CD4-positive, alpha-beta T cell (primary cell): ENCODE measurements at places on chromosomes 3 and 15.
A peak's percentile ranks its signal among the peaks of the same experiment; 100 is the strongest.

- H3K4me3 ChIP-seq: no peak overlapping the region
- no peaks in the 10 kb centered on the region for H3K27me3 ChIP-seq
- H3K4me1 ChIP-seq: no peaks in the 10 kb centered on the region
- H3K36me3 ChIP-seq: no peaks in the 10 kb centered on the region
Measured at GRCh38 chr3:260898-261297, 64.3 kb downstream of the CHL1 start.

DNA sequence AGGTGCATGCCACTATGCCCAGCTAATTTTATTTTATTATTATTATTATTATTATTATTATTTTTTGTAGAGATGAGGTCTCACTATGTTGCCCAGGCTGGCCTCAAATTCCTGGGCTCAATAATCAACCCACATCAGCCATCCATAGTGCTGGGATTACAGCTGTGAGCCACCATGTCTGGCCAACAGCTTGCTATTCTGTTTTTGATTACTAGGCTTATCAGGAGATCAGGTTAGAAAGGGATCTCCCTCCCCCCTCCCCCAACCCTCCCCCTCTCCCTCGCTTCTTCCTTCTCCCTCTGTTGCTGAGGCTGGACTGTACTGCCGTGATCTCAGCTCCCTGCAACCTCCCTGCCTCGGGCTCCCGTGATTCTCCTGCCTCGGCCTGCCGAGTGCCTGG, 8.6 kb downstream of the CLN6 start:
- H3K4me3 ChIP-seq: no peak overlapping the region

GRCh38 chr3:105030211-105030610, 336.5 kb upstream of the ALCAM start:
- H3K27ac ChIP-seq: no peak overlapping the region
- H3K4me3 ChIP-seq: no peak overlapping the region
- H3K4me1 ChIP-seq: no peaks in the 10 kb centered on the region
- no peaks in the 10 kb centered on the region for H3K36me3 ChIP-seq
- H3K27me3 ChIP-seq: no peaks in the 10 kb centered on the region
- DNase-seq: no peak

DNA sequence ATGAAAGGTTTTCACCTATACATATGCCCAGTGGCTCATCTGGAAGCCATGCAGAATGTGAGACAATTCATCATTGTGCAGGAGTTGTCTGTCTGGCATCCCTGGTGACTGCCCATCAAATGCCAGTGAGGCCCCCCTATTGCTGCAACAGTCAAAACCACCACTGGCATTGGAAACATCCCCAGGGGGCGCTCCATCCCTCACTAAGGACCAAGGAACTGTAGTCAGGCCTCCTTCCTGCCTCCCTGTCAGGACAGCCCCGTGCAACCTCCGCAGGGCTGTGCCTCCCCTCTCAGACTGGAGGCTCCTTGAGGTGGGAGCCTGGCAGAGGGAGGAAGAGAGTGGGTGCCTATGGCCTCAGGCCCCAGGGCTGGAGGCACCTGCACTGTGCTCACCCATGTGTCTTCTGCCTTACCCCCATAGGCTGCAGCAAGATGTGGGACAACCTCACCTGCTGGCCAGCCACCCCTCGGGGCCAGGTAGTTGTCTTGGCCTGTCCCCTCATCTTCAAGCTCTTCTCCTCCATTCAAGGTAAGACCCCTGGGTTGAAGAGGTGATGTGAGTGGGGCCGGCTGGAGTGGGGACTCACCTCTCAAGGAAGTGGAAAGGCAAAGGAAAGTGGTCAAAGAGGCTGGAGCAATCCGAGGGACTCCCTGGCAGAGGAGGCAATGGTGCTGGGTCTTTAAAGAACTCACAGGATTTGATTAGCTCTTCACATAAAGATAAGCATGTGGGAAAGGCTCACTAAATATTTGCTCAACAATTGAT, 16.5 kb downstream of the VIPR1 start:
- peak overlapping the region; percentile 22 for H3K27ac ChIP-seq
- peaks cover 36% of the 10 kb centered on the region for H3K36me3 ChIP-seq
- H3K4me3 ChIP-seq: peak overlapping the region; percentile 15
- H3K27me3 ChIP-seq: no peaks in the 10 kb centered on the region
- peaks cover 38% of the 10 kb centered on the region for H3K4me1 ChIP-seq

DNA sequence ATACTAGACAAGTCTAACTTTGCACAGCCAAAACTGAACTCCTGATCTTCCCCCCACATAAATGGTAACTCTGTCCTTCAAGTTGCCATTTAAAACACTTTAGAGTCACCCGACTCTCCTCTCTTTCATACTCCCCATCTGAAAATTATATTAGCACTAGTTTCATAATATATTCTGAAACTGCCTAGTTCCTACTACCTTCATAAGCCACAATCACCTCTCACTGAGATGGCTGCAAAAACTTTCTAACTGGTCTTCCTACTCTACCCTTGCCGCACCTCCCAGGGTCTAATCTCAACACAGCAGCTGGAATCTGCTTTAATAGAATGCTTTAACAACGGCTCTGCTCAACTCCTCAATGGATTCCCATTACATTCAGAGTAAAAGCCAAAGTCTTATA, 55.0 kb downstream of the GLB1 start:
- peaks cover 25% of the 10 kb centered on the region for H3K4me1 ChIP-seq
- no peak for DNase-seq
- no peak overlapping the region for H3K4me3 ChIP-seq
- peaks cover 2% of the 10 kb centered on the region for H3K36me3 ChIP-seq

DNA sequence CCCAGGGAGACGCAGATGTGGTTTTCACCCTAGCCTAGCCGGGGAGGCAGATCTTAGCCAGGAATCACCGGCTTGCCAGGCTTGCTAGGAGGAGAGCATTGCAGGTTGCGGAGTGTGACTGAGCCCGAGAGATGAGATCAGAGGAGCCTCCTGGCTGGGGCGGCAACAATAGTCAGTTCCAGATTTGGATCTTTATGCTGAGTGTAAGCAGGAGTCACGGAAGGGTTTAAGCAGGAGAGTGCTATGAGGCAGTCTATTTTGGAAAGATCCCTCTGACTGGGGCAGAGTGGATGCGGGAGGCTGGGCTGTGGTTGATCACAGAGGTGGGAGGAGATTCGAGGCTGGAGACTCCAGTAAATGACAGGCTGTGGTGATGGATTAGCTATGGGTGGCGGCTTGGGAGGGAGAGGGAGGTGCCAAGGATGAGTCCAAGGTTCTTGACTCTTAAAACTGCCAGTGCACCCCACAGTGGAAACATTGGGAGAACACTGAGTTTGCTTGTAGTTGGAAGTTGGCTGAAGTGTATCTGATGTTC, 10.4 kb upstream of the BAHD1 start:
- H3K27ac ChIP-seq: no peak overlapping the region
- no peak overlapping the region for H3K4me3 ChIP-seq
- no peak for DNase-seq
- peaks cover 2% of the 10 kb centered on the region for H3K36me3 ChIP-seq
- H3K4me1 ChIP-seq: peaks cover 4% of the 10 kb centered on the region

DNA sequence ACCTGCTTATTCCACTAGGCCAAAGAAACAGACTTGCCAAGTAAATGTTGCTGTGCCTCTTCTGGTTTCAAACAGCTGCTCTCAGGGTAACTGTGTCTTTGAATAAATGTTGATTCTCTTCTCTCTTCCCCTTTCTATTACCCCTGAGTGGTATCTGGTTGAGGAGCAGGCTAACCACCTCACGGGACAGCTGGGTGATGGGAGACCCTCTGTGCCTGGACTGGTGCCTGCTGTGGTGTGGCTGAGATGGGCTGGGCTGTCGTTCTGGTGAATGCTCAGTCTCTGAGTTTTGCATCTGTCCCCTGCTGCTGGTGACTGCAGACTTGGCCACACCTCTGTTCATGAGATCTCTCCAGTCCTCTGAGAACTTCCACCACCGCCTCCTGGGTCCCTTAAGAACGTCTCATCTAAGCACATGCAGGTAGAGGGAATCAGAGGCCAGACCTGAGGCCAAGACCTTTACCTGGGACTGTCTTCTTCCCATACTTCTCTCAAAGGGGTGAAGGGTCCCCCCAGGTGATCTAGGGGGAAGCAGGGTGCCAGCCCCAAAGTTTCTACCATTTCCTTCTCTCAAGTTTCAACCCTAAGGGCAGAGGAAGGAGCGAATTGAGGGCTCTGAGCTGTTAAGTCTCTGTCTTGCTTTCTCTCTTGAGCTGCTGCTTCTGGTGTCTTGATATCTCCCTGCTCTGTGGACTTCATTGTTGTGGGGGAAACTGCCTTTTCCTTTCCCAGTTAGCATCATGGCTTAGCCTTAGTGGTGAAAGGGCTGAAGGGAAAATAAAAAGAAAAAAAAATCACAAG, 252.9 kb downstream of the EBLN2 start:
- no peaks in the 10 kb centered on the region for H3K4me1 ChIP-seq
- DNase-seq: no peak

- no peaks in the 10 kb centered on the region for H3K36me3 ChIP-seq
- DNase-seq: no peak
- no peaks in the 10 kb centered on the region for H3K4me1 ChIP-seq
- H3K4me3 ChIP-seq: no peak overlapping the region
- no peak overlapping the region for H3K27ac ChIP-seq
- no peaks in the 10 kb centered on the region for H3K27me3 ChIP-seq
Measured at GRCh38 chr3:188712248-188712924, 459.4 kb upstream of the TPRG1 start.

DNA sequence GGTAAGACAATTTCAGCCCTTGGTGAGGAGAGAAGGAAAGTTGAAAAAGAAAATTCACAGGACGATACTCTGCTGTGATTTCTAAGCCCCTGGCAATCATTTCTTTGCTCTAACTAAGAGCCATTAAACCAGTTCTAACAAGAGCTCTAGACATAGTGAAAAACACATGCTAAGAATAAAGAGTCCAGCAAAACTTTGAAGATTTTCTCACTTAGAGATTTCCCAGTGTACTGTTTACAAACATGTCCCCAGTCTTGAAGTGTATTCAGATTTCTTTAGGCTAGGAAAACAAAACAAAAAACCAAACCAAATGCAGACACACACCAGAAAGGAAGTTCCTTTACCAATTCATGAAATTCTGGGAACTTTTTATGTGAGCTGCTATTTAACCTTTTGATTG, 325.8 kb downstream of the PTPRG start:
- H3K36me3 ChIP-seq: no peaks in the 10 kb centered on the region
- no peak overlapping the region for H3K4me3 ChIP-seq
- no peak overlapping the region for H3K27ac ChIP-seq
- H3K27me3 ChIP-seq: no peaks in the 10 kb centered on the region
- no peak for DNase-seq
- H3K4me1 ChIP-seq: no peaks in the 10 kb centered on the region

DNA sequence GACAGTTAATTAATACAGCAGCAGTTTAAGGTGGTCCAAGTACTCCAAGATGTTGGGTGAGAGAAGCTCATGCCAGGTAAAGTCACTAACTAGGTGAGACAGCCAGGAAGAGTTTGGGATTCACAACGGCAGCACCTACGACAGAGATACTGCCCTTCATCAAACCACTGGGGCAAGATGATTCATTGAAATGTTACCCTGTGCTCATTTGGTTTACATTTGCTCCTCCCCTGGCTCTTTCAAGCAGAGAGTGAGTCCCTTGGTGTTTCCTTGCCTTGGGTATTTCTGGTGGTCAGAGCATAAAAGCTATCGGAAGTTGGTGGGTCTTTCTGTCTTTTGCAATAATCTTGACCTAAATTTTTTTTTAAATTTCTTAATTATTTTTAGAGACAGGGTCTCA, 19.9 kb upstream of the PDE8A start:
- no peaks in the 10 kb centered on the region for H3K27me3 ChIP-seq
- no peak for DNase-seq
- no peak overlapping the region for H3K27ac ChIP-seq
- H3K36me3 ChIP-seq: no peaks in the 10 kb centered on the region

- no peak for DNase-seq
- H3K4me3 ChIP-seq: no peak overlapping the region
- no peak overlapping the region for H3K27ac ChIP-seq
- no peaks in the 10 kb centered on the region for H3K27me3 ChIP-seq
Measured at GRCh38 chr3:43688245-43688650, 2.5 kb upstream of the ABHD5 start.

GRCh38 chr3:80408030-80408721, 640.4 kb upstream of the ROBO1 start:
- no peak overlapping the region for H3K27ac ChIP-seq
- no peaks in the 10 kb centered on the region for H3K4me1 ChIP-seq
- DNase-seq: no peak
- no peaks in the 10 kb centered on the region for H3K36me3 ChIP-seq

DNA sequence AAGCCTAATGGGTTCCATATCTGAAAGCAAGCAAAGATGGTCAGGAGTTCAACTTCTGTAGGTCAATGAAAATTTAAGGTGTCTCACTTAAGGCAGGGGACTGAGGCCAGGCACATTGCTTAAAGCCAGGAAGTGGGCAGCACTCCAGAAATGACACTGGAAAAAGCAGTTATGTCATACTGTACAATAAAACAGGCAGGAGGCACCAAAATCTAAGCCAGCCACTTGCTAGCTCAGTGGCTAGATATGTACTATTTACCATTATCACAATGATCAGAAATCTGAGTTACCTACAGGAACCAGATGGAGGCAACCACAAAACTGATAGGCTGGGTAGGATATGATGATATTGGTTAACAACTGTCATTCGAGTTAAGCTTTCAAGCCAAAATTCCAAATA, 57.3 kb downstream of the FRMD5 start:
- H3K4me1 ChIP-seq: no peaks in the 10 kb centered on the region
- H3K27me3 ChIP-seq: no peaks in the 10 kb centered on the region
- no peak overlapping the region for H3K4me3 ChIP-seq
- H3K27ac ChIP-seq: no peak overlapping the region

DNA sequence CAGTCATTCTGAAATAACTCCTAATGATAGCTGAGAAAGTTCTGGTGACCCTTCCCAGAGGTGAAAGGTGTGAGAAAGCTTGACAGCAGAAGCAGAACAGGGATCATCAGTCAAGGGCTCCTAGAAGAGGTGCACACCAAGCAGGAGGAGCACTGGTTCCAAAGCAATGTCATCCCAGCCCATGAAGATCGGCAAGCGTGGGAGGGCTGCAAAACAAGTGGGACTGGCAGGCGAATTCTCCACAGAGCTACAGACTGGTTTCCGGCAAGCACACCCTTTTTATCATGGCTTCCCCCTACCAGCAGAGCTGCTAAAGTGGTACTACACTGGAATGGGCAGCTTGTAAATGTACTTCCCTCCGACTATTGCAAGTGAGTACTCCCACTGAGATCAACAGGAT, 62.3 kb upstream of the MYO5C start:
- no peaks in the 10 kb centered on the region for H3K27me3 ChIP-seq
- DNase-seq: no peak
- H3K27ac ChIP-seq: no peak overlapping the region
- peaks cover 54% of the 10 kb centered on the region for H3K36me3 ChIP-seq
- H3K4me1 ChIP-seq: no peaks in the 10 kb centered on the region
- no peak overlapping the region for H3K4me3 ChIP-seq

DNA sequence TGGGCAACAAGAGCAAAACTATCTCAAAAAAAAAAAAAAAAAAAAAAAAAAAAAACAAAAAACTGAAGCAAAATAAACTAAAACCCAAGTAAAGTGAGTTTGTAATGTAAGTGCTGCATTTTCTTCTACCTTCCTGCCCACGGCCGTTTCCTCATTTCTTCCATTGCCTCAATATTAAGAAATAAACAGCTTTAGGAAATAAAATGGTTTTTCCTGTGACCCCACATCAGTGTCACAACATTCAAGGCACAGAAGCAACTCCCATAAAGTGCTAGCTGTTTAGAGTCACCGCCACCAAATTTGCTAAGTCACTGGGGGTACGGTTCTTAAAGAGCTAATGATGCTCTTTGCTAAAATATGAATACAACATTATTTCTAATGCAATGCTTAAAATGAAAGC, 3.3 kb downstream of the PKM start:
- H3K4me1 ChIP-seq: peaks cover 74% of the 10 kb centered on the region
- peaks cover 19% of the 10 kb centered on the region for H3K36me3 ChIP-seq

GRCh38 chr3:131658771-131659170, 156.0 kb upstream of the MRPL3 start:
- no peak overlapping the region for H3K4me3 ChIP-seq
- no peak for DNase-seq
